ENCODE measurements at places on chromosomes 7 and 10.

GRCh38 chr10:26540601-26541000, 102.5 kb downstream of the APBB1IP start:
- peak; percentile 21 for DNase-seq

GRCh38 chr7:73738612-73739386, at the start of gene ABHD11:
ABHD11 (minus strand) TSS chr7:73738802; CDS start chr7:73738770, 32 bp downstream.
- peak; percentile 89 for DNase-seq

GRCh38 chr7:37443627-37444026, 5.0 kb downstream of the ELMO1 start:
- no peak for DNase-seq

DNA sequence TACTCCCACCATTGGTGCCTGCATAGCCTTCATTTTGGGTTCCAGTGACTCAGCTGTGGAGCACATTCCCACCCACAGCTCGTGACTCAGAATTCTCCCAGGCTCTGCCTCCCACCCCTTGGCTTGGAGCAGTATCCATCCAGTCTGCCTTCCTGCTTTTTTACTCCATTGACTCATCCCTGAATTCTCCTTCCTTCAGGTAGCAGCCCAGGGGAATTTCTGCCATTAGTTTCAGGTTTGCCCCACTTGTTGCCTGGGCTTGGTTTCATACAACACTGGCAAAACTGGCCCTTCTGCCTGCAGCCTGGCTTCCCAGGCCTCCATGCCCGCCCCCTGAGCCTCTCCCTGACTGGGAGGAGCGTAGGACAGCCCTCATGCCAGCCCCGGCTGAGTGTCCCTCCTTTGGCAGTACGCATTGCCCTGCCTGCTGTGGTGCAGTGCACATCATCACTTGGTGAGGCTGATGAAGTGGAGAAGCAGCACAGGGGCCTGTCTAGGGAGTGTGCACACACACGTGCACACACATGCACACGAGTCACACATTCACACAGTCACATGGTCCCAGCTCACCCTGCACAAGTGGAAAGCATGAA, 55.0 kb downstream of the SNX10 start:
- peak; percentile 73 for DNase-seq

DNA sequence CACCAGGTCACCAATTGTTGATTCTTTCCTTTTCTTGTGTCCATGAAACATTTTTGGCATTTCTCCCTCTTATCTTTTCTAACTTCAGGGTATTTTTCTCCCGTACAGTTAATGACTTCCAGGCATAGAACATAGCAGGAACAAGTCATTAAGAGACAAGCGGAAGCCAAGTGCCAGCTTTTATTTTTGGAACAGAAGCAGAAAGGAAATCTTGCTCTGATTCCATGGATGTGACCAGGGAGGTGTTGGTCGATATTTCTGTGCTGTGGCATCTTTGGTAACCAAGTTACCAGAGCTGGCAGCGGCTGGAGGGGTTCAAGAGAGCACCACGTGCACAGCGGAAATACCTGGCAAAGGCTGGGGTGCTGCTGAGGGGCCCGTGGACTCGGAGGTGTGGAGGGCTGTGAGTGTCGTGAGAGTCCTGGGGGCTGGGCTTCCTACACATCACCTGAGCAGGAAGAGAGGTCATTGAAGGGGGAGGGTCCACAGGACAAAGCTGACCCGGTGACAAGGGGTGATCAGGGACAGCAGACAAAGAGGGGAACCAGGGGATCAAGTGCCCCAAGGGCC, 1.8 kb downstream of the LLCFC1 start:
- DNase-seq: no peak

DNA sequence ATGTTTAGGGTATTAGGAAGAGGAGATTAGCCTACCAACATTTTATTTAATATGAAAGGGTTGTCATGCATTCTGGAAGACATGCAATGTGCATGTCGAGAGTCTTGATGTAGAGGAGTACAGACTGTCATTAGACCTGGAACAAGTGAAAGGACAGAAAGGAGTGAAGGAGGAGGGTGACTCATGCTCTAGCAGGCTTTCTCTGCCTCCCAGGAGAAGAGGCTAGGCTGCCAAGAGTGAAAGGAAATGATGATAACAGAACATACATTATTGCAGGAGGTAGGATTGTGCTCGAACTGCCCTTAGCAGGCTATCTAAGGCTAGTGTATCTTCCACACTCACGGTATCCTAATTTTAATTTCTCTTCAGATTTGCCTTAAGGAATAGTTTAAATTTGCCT, 228.8 kb downstream of the EXOC4 start:
- DNase-seq: peak; percentile 77

GRCh38 chr7:156944876-156945275, 4.6 kb upstream of the NOM1 start:
- no peak for DNase-seq

- no peak for DNase-seq
Measured at GRCh38 chr10:122341141-122341810, 33.2 kb upstream of the PLEKHA1 start.

DNA sequence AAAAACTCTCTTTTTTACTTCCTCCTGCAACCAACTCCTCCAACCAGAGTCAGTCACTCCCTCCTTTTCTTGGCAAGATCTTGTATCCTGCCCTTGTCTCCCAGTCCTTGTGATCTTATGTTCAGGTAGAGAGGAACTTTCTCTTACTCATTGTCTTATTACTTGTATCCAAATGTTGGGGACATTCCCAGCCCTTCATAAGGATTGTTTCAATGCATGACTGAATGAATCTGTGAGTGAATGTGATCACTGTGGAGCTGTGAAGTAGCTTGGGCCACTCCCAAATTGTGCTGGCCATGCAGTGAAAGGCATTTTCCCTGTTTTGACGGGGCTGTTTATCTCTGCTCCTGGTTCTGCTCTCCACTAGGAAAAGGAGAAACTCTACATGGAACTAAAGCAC, 93.7 kb downstream of the CFAP58 start:
- DNase-seq: peak; percentile 86

GRCh38 chr10:112728118-112728883, 221.7 kb upstream of the TCF7L2 start:
- DNase-seq: no peak

GRCh38 chr7:88155756-88156155, 64.1 kb downstream of the SRI start:
- no peak for DNase-seq

GRCh38 chr10:125548878-125549277, 134.1 kb downstream of the TEX36 start:
- no peak for DNase-seq

DNA sequence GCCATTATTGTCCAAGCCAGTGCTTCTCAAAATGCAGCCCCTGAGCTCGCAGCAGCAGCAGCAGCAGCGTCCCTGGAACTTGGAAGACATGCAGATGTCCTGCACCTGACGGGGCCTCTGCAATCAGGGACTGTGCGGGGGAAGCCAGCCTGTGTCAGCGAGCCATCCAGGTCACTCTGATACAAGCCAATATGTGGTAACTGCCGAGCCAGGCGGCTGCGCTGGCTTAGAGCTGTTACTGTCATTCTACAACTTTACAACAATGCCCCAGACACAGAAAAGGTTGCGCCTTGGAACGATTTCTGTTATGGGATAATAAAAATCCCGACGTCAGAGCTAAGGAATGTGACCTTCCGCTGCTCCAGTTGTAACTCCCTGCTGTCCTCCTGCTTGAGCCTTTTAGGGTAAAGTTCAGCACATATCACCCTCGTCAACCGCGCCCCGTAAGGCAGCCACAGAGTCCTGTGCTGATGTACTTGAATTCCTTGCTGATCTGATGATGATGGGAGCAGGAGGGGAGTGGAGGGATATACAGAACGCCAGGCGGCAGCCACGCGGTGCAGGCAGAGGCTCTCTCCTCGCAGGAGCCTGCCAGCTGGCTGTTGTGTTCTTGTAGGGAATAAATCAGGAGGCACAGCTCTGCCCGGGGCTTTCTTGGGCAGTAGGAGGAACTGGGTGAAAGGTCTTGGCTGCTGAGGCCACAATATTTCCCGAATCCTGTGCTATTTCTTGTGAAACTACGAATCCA, 20.0 kb upstream of the CRYGN start:
- DNase-seq: peak; percentile 95

- no peak for DNase-seq
Measured at GRCh38 chr7:110943701-110944345, 147.1 kb upstream of the LRRN3 start.

- peak; percentile 6 for DNase-seq
Measured at GRCh38 chr7:10934292-10934691, 39.4 kb upstream of the PHF14 start.

DNA sequence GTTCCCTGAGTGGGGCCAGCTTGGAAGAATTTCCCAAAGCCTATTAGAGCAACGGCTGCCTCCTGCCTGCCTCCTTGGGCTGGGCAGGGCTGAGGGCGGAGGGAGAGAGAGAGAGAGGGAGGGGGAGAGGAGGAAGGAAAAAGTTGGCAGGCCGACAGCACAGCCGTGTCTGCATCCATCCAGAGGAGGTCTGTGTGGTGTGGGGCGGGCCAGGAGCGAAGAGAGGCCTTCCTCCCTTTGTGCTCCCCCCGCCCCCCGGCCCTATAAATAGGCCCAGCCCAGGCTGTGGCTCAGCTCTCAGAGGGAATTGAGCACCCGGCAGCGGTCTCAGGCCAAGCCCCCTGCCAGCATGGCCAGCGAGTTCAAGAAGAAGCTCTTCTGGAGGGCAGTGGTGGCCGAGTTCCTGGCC, at the start of gene AQP1:
TSS of gene AQP1 (plus strand) at position 293 of the 409 bp plus-strand sequence. CDS start at position 350, 57 bp downstream.
- no peak for DNase-seq

DNA sequence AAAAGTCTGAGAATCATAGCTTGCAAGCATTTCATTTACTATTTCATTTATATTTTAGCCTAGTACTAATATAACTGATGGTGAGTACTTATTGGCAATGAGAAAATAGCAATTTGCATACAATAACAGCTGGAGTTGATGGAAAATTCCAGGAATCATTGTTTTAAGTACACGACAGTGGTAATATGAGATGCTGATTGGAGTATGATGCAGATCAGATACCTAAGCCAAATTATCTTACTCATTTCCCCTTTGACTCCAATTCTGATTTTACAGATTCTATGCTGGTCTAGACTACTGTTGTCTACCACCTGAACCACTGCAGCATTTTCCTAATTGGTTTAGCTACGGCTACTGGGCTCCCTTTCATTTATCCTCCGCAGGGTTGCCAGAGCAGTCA, 36.7 kb downstream of the GNG11 start:
- peak; percentile 42 for DNase-seq

GRCh38 chr10:113581092-113581491, 28.2 kb downstream of the HABP2 start:
- no peak for DNase-seq
